Kasumi-1 (cell line): ENCODE measurements at places on chromosomes 2 and 18.

DNA sequence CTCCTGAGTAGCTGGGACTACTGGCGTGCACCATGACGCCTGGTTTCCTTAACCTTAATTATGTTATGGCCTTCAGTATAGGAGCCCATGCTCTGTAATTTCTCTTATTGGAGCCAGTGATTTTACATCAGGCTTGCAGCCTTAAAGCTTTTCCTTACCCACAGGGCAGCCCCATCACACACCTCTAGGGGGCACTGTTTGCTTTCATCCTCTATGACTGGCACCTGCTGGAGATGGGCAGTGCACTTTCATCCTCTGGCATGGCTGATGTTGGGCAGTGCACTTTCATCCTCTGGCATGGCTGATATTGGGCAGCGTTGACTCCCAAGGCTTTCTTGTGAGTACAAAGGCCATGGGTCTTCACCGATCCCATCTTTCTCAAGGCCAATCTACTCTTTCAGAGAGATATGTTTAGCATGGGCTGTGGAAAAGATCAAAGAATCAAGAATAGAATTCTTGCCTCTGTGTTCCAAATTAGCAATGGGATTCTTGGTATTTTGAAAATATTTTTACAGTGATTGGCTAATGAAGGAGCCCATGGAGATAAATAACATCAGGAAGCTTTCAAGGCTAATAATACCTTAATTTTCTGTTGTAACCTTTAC, 80.7 kb upstream of the MEX3C start:
- peak; percentile 22 for DNase-seq

DNA sequence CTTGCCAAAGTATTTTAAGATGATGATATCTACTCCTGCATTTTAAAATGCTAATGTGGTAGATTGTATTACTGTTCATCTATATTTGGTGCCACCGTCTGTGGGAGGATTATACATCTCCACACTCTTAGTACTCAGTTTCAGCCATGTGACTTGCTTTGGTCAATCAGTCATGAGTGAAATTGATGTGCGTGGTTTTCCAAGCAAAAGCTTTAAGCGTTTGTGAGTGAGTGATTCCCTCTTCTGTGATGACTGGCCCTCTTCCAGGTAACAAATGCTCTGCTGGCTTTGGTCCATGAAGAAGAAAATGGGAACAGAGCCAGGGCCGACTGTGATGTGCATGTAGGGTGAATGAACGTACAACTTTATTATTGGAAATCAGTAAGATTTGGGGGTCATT, 330.4 kb downstream of the LPIN1 start:
- DNase-seq, result no peak

- DNase-seq, result no peak
Measured at GRCh38 chr2:232415736-232416520, 9.3 kb downstream of the ALPG start.

DNA sequence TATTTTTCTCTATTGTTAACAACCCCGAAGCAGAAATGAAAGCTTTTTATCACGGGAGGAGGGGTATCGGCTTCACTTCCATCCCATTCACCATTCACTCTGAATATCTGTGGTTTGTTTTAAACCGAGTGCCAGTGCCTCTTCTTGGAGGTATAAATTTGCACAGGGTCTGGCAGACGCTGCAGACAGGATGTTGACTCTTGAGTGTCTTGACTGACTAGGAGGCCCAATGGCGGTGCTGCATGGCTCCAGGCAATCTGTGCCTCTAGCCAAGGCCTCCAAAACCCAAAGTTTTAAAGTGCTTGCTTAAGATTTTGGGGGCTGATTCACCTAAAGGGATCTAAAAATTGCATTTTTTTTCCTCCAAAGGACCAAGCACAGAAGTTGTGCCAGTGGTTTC, 183.8 kb downstream of the LTBP1 start:
- DNase-seq, result no peak

GRCh38 chr2:20173496-20174402, 51.2 kb downstream of the SDC1 start:
- DNase-seq, result no peak

DNA sequence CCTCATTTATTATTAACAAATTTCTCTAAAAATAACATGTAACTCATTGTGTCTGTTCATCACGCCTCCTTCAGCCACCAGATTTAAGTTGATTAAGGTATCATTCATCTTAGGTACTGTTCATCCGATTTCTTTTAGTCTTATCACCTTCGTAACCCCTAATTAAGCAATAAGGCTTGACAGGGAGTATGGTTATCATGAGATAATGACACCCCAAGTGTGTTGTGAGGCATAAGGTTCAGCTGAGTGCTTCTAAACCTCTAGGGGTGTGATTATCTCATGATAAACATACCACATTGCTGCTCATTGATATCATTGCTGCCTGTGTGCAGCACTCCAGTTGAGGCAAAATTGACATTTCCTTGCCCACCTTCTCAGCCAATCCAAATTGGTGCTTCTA, 158.9 kb upstream of the BOD1L2 start:
- no peak for DNase-seq

- DNase-seq, result no peak
Measured at GRCh38 chr18:23929362-23929930, 85.1 kb upstream of the TTC39C start.
